Stimulated activated CD8-positive, alpha-beta memory T cell treated with anti-CD3 and anti-CD28 coated beads, Interleukin-15, amount 100 ng/mL, for 4 hours (primary cell): ENCODE measurements at places on chromosomes 1 and 21.
A peak's percentile ranks its signal among the peaks of the same experiment; 100 is the strongest.

DNA sequence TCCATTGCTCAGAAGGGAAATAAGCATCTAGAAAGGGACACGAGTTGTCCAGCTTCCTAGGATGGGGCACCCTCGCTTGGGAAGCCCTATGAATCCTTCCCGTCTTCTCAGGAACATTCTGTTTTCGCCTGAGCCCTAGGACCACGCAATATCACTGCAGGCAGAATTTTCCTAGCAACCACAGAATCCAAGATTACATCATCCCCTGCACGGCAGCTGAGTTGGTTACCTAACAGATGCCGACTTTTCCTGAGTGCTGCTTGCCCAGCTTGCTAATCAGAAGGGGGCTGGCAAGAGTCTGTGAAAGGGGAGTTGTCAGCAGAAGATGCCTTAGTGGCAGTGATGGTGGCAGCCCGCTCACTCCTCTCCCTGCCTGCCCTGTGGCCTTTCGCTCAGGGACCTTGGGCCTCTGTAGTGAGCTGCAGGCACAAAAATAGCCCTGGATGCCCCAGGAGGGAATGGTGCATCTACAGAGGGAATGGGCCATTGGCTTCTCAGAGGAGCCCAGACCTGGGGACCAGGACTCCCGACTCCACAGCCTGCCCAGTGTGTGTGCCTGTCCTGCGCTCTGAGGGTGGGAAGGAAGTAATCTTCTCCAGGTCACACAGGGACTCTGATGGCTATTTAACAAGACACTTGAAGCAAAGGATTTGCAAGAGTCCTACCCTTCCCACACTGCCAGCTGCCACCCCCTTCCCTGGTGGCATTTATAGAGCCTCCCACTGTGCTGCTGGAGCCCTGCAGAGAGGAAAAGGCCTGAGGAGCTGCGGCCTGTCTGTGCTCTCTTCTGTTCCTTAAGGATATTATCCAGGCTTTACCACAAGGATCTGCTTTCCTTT lies 28.9 kb upstream of the CLSTN1 start:
- DNase-seq: no peak

- DNase-seq: no peak
Measured at GRCh38 chr1:223750730-223751570, 38.6 kb downstream of the CAPN2 start.

- no peak for DNase-seq
Measured at GRCh38 chr1:201912832-201913231, 24.1 kb downstream of the SHISA4 start.

DNA sequence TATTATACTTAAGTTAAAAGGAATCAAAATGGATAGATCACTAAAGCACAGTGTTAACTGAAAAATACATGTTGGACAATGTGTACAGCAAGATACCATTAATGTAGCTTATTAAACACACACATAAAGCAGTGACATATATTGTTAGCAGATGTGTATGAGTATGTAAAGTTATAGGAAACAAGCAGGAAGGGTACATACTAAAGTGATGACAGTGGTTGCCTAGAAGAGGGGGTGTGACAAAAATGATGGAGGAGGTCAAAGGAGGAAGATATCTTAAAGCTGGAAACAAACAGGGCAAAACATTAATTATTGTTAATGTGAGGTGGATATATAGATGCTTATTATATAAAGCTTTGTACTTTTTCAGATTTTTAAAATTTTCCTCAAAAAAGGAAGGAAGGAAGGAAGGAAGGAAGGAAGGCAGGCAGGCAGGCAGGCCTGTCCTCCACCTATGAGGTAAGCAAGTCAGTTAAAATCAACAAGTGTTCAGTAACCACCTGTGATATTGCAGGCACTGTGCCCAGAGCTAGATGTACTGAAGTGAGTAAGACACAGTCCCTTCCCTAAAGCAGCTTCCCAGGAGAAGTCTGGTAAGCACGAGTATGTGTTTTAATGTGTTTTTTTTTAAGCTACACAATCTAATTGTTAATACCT lies 252.9 kb upstream of the NR5A2 start:
- no peak for DNase-seq

- DNase-seq: no peak
Measured at GRCh38 chr1:85624361-85624760, 43.8 kb downstream of the CCN1 start.

GRCh38 chr21:43948740-43949498 lies 63.2 kb upstream of the TRAPPC10 start:
- DNase-seq: no peak

- DNase-seq: no peak
Measured at GRCh38 chr1:147771226-147772125, 11.1 kb upstream of the GJA5 start.

DNA sequence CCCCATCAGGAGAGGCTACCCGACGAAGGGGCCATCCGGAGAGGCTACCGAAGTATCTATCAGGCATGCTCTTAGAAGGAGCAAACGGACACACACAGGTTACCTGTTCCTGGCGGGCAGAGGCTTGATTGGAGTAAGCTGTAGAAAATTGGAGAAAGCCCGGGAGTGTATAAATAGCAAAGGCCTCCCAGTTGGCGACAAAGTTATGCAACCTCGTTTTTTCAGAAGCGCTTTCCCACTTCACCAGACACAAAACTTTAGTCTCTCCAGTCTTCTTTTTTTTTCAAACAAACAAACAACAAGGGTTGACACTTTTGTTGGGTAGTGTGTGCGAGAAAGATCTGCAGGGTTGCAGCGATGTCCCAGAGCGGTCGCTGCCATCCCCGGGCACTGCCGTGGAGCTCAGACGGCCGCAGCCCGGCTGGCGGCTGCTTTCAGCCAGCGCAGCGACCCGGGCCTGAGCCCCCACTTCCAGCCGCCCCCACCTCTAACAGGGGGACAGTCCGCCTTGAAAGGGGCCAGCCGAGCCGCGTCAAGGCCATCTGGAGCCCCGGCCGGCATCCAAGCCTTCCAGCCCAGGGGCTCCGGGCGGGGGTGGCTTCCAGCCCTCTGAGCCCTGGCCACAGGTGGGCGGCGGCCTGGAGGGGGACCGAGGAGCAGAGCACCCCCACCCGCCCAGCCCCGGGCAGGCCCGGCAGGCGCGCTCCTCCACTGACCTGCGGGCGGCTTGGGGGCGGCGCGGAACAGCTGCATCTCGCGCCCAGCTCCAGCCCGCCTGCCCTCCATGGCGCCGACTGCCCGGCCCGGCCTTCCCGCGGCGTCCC lies 616 bp downstream of the MCOLN3 start:
- no peak for DNase-seq

DNA sequence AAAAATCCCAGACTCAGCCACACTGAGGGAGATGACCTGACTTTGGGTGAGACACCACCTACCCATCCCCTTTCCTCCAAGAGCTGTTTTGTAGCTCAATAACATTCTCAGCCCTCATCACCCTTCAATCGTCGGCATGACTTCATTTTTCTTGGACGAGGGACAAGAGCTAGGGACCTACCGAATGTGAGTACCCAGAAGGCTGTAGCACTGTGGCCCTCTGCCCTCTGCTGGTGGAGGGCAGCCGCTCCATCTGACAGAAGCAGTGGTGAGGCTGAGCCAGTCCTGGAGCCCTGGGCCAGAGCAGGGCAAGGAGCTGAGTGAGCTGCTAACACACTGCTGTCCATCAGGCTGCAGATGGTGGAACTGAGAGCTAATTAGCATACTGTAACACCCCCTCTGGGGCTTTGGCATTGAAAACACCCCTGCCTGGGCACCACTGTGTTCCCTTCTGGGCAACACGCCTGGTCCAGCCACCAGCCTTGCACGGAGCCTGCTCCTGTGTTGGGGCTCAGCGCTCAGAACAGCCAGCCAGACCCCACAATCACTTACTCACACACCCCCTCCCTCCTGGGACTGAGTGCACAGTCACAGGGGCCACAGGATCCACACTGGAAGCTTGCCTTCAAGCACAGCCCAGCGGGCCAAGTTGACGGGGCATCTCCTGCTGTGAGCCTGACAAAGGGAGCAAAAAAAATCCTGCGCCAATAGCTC lies 18.3 kb upstream of the ALPL start:
- no peak for DNase-seq

- DNase-seq: no peak
Measured at GRCh38 chr1:226736001-226736907, 2.8 kb downstream of the ITPKB start.

- no peak for DNase-seq
Measured at GRCh38 chr1:94329986-94330385, 88.2 kb upstream of the ABCD3 start.

DNA sequence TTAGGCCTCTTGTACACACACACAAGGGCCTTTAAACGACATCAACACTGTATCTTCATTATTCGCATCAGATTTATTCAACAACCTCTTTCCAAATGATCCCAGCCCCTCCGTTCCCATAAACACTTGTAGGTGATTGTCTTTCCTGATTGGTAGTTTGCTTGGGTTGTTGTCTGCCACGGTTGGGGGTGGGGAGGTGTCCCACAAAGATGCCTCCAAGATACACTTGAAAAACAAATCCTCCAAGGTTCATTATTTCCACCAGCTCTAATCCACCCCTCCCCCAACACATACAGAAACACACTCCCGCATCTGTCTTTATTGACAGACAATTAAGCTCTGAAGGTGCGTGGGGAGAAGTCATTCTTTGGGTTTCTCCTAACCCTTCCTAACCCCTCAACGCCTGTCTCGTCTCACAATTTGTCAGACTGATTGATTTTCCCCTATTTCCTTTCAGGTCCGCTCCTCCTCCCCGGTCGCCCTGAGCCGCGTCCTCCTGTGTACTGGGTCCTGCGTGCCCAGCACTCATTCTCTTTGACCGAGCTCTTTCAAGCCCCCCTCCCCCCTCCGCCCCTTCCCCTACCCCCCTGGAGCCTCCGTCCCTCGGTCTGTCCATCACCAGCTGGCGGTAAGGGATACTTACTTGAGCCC lies 1.4 kb downstream of the WDR26 start:
- DNase-seq: peak; percentile 10

- no peak for DNase-seq
Measured at GRCh38 chr1:228089519-228090380, 7.2 kb downstream of the ARF1 start.

DNA sequence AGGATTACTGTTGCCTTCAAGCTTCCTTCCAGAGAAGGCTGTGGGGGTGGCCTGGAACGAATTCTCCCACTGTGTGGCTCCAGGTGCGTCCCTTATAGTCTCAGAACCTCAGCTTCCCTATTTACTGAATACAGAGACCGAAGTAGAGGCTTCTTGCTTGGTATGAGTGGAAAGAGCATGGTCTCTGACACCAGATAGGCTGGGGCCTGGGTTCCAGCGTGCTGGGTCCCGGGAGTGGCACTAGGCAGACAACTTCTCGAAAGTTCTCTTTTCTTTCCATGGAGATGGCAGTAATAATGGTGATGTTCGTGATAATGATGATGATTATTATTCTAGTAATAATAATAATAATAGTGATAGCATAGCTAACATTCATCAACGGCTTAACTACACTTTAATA lies 161.7 kb downstream of the PTPRU start:
- no peak for DNase-seq

DNA sequence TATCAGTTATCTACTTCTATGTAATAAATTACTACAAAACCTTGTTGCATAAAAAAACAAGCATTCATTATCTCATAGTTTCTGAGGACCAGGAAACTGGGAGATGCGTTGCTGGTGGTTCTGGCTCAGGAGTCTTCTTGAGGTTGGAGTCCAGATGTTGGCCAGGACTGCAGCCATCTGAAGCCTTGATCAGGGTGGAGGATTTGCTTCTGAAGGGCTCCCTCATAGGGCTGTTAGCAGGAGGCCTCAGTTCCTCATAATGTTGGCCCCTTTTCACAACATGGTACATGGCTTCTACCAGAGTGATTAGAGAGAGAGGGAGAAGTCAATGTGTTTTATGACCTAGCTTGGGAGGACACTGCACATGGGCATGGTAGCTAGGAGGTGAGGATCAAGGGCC lies 137.4 kb downstream of the CNIH3 start:
- DNase-seq: no peak

- DNase-seq: no peak
Measured at GRCh38 chr1:34828611-34829010, 30.9 kb downstream of the SMIM12 start.
